ENCODE measurements at places on chromosomes 2 and 18.
A peak's percentile ranks its signal among the peaks of the same experiment; 100 is the strongest.

DNA sequence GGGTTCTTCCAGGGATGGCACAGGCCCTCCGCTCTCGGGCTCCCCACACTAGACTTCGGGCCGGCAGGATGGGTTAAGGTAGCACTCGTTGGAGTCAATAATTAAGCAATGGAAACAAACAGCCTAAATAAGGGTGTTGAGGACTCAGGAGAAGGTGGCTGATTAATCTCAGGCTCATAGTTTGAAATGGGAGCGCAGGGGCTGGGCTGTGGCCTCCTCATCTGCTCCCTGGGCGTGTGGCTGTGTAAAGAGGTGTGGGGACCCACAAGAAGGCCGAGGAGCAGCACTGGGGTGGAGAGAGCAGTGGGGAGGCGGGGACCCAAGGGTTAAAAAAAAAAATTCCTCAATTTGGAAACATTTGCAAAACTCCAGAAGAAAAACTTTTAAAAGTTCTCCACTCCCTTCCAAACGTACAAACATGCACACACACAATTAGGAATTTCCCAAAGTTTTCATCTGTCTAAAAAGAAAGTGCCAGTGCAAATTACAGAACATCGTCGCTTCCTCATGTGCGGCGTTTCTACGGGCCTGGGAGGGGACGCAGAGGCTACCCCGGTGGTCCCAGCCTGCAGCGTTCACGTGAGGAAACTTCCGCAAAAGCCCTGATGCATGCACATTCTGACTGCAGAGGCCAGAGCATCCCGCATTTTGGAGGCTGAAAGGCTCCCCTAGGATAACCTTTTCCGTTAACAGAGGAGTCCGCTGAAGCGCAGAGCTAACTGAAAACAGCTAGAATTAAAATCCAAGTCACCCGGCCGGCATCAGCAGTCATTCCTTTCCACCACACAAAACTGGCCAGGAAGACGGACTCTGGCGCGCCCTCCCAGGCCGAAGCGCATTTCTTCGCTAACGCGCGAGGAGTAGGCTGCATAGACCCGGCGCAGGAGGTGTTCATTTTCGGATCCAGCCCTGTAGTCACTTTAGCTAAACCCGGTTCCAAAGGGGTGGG lies 1.0 kb upstream of the TUBB6 start:
- DNase-seq = no peak

GRCh38 chr2:167128130-167128529 lies 239.8 kb downstream of the XIRP2 start:
- no peak for DNase-seq

DNA sequence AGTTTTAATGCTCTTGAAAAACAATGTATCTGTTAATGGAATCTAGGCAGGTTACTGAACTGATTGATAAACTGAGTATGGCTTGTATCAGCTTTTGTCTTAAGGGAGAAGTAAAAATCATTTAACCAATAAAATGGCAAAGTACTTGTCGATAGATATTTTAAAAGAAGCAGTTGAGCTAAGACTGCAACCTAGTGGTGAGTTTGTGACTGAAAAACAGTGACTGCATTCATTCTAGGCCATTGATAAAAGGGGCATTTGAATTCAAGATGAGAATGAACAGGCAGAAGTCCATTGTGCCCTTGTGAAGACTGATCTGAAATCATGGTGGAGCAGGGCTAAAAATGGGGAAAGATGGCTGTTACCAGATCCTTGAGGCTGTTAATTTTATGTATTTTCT lies 59.4 kb upstream of the MSTN start:
- DNase-seq = peak; percentile 3

DNA sequence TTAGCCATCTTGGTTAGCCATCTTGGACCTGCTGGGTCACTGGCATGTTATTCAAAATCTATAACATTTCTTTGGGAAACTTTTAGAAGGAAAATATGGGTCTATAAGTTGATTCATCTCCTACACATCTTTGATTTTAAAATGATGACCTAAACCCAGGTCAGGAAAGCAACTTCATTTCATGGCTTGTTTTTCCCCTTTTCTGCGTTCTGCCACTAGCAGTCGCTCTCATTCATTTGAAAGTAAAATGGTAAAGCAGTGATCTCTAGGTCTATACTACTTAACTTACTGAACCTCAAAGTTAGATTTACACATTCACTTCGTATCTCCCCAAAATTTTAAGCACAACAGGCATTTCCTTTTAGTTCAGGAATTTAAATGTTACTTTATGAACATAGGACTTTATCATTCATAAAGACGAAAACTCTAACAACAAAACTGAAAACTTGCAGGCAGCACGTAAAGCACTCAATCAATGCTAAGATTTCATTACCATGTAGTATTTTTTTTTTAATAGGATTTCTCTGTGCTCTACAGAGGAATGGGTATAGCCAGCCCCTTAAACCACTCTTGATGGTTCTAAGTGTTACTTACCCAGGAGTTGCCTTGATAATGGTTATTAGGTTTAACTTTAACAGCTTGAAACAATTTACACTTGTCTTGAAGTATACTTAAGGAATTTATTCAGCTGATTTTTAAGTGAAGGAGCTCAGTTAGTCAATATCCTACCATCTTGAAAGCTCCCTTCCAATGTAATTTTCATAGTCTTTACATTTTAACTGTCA lies 62.5 kb downstream of the GORASP2 start:
- no peak for DNase-seq

DNA sequence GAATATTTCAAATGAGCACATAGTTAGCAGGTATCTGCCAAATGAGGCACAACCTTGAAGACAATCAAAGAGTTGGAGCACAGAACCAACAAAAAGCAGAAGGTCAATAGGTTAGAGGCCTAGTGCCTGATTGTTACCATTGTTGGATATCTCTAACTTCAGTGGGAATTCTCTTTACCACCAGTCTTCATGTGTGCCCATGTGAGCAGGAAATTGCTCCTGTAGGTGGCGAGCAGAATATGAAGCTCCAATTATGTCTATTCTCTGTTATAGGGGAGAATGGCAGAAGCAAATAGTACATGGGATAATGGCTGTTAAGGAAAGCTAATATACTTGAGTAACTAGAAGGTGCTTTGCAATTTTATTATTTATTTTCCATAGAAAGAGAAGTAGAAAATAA lies 14.9 kb upstream of the ZNF385B start:
- DNase-seq = no peak

GRCh38 chr18:70044632-70045031 lies 97.0 kb upstream of the CD226 start:
- DNase-seq = no peak

DNA sequence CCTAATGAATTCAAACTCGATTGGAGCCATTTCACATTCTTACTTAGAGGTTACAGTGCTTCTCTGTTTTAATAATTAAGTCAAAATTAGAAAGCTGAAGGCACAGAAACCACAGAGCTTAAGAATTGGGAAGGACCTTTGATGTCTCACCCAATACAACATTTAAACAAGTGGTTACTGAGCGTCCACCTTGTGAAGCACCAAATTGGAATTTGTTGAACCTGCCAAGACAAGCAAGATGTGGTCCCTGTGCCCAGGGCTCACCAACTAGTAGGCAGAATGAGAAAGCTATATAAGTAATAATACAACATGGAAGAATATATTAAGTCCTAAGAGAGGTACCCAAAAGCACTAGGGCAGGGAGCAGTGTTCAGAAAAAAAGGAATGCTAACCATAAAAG lies 64.5 kb upstream of the NPAS2 start:
- DNase-seq = no peak

GRCh38 chr2:64325477-64325851 lies 128.5 kb upstream of the LGALSL start:
- DNase-seq = no peak

- DNase-seq = no peak
Observed at GRCh38 chr2:217830807-217831206, 172.0 kb downstream of the TNS1 start.

DNA sequence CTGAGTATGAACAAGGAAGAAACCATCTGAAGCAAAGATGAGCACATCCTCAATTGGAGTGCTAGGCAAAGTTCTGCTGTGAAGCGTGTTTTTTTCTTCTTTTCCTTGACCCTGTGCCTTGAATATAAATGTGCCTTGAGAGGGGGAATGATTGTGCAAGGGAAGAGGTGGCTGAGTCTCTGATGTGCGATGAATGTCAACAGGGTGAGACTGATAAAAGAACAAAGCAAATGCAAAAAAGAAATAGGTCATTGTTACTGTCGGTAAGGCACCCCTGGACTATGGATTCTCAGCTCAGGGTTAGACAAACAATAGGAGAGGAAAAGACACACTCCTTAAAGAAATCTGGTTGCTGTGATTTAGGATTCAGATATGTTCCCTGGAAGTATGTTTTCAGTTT lies 54.5 kb downstream of the HDHD2 start:
- DNase-seq = no peak

DNA sequence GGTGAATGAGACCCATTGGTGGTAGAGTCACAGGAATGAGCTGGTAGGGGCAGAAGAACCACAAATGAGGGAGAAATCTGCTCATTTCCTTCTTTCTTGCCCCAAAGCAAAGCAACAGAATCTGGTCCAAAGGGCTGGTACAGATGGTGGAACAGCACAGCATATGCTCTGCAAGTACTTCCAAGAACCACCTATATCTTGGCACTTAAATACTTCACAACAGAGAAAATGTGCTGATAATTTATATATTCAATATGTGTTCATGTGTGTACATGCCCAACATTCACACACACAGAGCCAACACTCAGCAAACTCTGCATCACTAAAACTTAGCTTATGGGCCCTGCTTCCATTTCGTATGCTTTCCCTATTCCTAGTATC lies 884.4 kb upstream of the KLHL29 start:
- DNase-seq = no peak

DNA sequence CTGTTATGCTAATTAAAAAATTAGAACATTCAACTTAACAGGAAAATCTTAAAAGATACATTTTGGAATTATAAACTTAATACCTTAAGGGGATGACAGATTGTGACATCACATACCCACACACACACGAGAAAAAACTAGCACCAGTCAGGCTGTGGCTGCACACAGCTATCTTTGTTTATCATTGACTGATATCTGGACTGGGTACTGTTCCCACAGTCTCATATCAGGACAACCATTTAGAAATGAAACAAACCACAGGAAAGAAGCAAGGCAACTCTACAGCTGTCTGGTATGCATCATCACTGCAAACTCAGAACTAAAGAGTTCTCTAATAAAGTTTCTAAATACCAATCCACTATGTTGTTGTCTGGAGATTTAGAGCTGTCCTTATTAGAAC lies 210.9 kb upstream of the SMAD7 start:
- DNase-seq = no peak

DNA sequence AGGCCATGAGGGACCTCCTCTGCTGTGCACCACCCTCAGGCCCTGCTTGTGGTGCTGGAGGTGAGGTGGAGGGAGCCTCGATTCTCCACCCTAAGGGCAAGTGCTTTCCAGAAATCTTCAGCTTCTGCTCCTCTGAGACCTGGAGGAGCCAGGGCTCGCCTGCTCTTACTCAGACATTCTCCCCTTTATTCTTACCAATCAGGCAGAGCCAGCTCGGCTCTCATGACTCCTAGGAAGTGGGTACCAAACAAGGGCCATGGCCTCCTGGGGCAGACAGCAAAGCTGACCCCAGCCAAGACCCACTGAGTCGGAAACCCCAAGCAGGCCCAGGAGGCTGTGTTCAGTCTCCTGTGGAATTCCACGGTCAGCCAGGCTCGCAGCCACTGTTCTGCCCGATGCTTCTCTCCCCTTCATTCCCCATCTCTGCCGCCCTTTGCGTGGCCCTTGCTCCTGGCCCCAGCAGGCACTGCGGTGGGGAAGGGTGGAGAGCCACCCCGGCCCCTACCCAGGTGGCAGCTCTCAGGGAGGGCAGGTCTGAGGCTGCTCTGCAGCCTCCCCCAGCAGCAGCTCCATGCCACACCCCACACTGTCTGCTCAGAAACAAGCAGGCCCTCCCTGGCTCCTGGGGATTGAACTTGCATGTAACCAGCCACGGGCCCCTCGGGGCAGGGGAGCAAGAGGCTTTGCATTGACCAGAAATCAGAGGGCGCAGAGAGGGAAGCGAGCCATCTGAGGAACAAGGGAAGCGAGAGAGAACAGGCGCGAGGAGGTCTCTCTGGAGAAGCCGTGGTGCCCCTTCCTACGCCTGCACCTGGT lies 24.0 kb downstream of the HS1BP3 start:
- DNase-seq = no peak

GRCh38 chr2:36168115-36168514 lies 187.5 kb upstream of the CRIM1 start:
- DNase-seq = no peak

DNA sequence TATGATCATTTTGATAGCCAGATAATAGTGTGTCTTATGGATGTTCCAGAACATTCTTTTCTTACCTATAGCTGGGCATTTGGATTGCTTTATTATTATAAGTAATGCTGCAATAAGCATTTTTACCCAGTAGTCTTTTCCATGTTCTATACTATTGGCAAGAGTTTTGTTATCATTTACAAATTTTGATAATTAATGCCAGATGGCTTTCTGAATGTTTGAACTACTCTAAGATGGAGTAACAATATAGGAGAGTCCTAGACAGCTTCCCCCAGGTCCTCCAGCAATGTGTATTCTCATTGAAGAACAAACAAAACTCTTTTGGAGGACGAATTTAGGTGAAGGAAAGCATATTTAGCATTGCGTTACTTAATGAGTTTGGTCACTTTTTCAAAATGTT lies 73.0 kb downstream of the INPP4A start:
- DNase-seq = no peak

DNA sequence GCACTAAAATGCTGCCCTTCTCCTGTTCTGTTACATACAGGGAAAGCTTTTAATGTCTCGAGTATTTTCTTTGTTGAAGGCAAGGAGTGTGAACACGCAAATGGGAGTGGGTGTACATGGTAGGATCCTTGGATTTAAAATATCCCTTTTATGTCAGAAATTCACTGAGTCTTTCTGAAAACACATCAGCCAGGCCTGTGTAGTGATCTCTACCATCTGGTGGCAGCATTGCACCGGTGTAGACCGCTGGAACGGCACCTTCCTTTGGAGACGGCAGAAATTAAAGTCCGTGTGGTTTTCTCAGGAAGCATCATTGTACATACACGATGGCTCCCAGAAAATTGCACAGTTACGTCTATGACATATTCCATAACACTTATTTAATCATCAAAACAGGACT lies 515.8 kb downstream of the GALR1 start:
- peak; percentile 35 for DNase-seq

- no peak for DNase-seq
Observed at GRCh38 chr2:168454737-168455644, 1.1 kb upstream of the CERS6 start.
